Kidney glomerular epithelial cell (primary cell): ENCODE measurements at places on chromosomes 1 and 21.

- DNase-seq = peak; percentile 99
Measured at GRCh38 chr1:87226341-87226760, 102.3 kb upstream of the LMO4 start.

DNA sequence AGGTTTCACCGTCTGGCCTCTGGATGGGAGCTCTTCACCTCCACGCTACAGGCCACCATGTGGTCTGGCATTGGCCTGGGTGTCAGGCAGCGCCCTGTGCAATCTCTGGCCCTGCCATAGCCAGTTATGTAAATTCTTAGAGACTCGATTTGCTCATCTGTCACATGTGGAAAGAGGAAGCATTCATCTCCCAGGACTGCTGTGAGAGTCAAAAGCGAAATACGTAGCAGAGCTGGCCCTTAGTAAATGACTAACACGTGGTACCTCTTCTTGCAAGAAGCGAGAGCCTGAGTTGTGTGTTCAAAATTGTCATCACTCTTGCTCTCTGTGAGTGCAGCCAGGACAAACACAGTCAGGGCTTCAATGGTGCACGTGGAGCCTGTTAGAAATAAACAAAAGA lies 159.0 kb upstream of the BACE2 start:
- DNase-seq = no peak

DNA sequence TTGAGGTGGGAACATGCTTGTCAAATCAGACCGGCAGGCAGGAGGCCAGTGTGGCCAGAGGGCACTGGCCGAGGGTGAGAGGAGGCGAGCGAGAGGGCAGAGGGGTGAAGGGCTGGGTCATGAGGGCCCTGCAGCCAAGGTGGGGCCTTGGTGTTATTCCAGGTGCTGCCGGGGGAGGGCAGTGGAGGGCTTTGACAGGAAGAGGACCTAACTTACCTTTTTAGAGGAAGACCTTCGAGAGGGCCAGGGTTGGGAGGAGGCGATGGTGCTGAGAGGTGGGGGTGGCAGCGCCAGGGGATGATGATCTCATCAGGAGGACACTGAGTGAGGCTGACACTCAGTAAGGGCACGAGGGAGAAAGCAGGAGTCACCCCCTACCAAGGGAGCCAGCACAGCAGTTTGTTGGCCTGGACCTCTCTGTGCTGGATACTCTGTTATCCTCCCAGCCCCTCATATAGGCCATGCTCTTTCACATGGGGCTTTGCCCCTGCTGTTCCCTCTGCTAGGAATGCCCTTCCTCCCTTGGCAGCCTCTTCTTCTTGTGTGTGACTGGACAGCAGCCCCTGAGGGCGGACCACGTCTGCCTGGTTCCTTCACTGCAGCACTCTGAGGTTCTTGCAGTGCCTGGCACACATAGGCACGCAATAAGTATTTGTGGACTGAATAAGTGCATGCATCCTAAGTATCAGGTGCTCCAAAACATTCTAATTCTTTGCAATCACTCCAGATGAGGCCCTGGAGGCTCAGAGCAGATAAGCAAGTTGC lies 7.5 kb upstream of the TTC22 start:
- DNase-seq = no peak

DNA sequence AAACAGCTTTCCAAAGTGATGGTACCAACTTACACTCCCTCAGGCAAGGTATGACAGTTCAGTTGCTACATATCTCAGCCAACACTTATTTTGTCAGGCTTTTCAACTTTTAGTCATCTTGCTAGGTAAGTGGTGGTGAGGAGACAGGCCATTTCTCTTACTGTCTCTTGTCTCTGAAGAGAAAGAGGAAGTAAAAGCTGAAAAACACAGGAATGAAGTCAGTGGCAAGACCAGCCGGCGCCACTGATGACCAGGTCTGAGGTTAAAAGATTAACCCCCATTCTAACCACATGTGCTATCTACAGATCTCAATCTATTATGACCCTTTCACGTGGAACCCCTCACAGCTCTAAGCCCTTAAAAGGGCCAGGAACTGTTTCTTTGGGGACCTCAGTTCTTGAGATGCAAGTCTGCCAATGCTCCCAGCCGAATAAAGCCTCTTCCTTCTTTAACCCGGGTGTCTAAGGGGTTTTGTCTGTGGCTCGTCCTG lies 4.2 kb downstream of the ADCY10 start:
- no peak for DNase-seq

DNA sequence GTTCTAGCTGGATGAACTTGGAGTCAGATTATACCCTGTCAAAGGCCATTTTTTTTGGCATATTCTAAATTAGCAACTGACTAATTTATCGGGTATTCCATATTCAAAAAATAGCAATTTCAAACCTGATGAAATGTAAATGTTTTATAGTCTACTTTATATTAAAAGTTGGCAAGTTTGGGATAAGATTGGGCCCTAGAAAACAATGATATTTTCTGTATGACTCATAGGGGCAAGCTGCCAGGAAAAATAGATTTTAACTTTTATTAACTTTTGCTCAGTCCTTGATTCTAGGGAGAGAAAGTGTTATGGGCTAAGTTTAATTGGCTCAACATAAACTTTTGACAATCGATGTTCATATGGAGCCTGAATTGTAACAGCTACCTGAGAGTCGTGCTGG lies 576.9 kb upstream of the B3GALT2 start:
- DNase-seq = no peak

DNA sequence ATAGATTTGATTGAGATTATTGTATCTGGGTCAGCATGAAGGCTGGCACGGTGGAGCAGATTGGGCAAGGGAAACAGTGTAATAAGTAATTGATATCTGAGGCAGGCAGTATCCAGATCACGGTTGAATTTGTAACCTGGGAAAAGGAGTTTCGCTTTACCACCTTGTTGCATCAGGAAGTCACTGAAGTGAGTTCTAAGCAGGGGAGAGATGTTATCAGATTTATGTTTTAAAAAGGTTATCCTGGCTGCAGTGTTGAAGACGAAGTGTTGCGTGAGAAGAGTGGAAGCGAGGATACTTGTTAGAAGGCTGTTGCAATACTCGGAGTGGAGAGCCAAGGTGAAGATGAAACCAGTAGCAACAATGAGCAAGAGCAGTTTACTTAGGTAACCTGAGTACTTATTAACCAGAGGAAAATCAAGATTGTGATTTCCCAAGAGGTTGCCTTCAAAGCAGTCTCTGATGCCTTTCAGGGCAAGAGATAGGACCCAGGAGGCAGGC lies 77.8 kb downstream of the LHX9 start:
- peak; percentile 20 for DNase-seq

DNA sequence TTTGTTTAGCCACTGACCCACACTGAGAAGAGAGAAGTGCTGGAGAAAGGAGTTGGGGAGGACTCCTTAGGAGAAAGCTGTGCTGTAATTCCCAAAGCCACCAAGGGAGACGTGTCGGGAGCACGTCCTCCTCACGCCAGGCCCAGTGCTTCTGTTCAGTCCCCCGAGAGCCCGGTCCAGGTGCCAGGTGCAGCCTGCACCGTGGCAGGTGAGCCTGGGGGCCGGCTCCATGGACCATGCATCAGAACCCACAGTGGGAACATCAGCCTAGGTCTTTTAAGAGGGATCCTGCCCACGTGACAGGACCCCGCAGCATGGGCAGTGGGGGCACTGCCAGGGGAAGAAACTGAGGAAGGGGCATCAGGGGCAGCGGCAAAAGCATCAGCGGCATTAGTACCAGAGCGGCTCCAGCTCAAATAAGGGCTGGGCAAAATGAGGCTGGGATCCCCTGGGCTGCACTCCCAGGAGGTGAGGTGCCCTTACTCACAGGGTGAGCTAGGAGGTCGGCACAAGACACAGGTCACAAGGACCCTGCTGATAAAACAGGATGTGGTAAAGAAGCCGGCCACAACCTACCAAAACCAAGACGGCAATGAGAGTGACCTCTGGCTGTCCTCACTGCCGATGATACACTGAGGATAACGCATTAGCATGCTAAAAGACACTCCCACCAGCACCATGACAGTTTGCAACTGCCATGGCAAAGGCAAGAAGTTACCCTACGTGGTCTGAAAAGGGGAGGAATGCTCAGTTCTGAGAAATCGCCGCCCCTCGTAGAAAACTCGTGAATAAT lies 24.6 kb upstream of the PRDM15 start:
- no peak for DNase-seq

- peak; percentile 5 for DNase-seq
Measured at GRCh38 chr1:201119206-201120197, 7.3 kb upstream of the CACNA1S start.

GRCh38 chr1:41358131-41359021 lies 2.9 kb upstream of the FOXO6 start:
- DNase-seq = no peak
